ENCODE measurements at places on chromosomes 6 and 20.

GRCh38 chr6:168274037-168274952, 45.3 kb downstream of the DACT2 start:
- DNase-seq, result no peak
- H3K4me3 ChIP-seq, result no peak overlapping the region
- peaks cover 15% of the 10 kb centered on the region for H3K27me3 ChIP-seq
- H3K27ac ChIP-seq, result no peak overlapping the region
- no peaks in the 10 kb centered on the region for H3K4me1 ChIP-seq

- H3K27ac ChIP-seq, result no peak overlapping the region
- no peak overlapping the region for H3K4me3 ChIP-seq
- H3K36me3 ChIP-seq, result peaks cover 17% of the 10 kb centered on the region
Observed at GRCh38 chr6:3727036-3727435, 24.5 kb downstream of the PXDC1 start.

DNA sequence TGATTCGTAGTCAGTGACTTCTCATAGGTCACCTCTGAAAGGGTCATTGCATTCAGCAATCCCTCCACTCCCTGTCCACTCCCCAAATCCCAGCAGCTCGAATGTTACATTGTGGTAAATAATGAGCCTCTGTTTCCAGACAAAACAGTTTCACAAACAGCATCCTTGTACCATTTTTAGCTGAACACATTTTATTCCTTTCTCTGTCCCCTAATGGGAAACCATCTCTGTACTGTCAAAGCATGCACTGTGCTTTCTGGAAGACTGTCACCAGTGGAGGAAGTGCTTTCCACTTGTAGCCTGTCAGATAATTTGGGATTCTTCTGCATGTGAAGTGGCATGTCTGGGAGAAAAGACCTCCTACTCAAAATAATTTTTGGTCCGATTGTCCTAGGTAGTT, 82.0 kb downstream of the SLC35F1 start:
- no peaks in the 10 kb centered on the region for H3K36me3 ChIP-seq
- H3K4me1 ChIP-seq, result no peaks in the 10 kb centered on the region
- no peak overlapping the region for H3K4me3 ChIP-seq
- H3K27me3 ChIP-seq, result no peaks in the 10 kb centered on the region

DNA sequence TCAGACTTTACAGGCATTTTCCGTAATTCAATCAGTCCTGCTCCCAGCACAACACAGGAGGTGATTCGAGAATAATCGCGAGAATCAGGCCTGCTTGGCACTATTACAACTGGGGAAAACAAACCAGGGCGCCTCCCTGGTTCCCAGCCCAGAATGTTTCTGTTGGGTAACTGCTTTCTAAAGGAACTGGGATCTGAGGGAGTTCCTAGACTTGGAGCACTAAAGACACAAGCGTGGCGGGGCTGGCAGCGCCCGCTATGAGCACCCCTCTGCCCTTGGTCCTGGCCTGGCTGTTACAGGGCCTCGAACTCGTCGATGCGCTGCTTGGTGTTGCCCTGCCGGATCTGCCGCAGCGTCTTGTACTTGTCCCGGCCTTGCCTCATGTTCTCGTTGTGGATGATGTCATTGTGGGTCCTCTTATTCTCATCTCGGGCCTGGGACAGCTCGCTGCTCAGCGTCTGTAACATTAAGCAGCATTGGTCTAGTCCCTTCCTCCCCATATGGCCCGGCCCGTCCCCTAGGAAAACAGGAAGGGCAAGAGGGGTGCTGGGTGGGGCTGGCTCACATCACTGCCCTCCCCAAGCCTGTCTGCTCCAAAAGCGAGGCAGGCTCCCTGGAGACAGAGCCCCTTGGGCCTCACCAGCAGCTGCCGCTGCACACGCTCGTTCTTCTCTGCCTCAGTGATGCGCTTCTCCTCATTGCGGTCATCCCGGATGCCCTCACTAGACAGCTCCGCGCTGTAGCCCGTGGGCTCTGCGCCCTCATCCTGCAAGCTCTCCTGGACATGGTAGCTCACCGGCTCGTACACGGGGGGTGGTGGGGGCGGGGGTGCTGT, 52.3 kb downstream of the EZR start:
- peaks cover 89% of the 10 kb centered on the region for H3K36me3 ChIP-seq
- H3K27ac ChIP-seq, result no peak overlapping the region
- H3K4me3 ChIP-seq, result no peak overlapping the region
- H3K27me3 ChIP-seq, result no peaks in the 10 kb centered on the region
- DNase-seq, result no peak
